Activated naive CD4-positive, alpha-beta T cell treated with anti-CD3 and anti-CD28 coated beads, Interleukin-2, amount 10 ng/mL, durations not matched to agents 7 days and 5 days (primary cell): ENCODE measurements at places on chromosomes 16 and 17.
A peak's percentile ranks its signal among the peaks of the same experiment; 100 is the strongest.

- peaks cover 38% of the 10 kb centered on the region for H3K36me3 ChIP-seq
- no peak overlapping the region for H3K27ac ChIP-seq
Measured at GRCh38 chr16:80972611-80973010, 34.1 kb downstream of the CMC2 start.

GRCh38 chr16:4801962-4802658, at the start of gene ROGDI:
Gene ROGDI, minus strand, starts transcription at chr16:4802633. Its CDS starts 62 bp downstream, at chr16:4802571.
- peak within 1 kb of the TSS; percentile 83 for H3K4me3 ChIP-seq
- H3K4me1 ChIP-seq, result peaks cover 27% of the 10 kb centered on the region
- H3K36me3 ChIP-seq, result peaks cover 17% of the 10 kb centered on the region
- H3K27ac ChIP-seq, result peak within 1 kb of the TSS; percentile 89
- peak; percentile 92 for DNase-seq

GRCh38 chr17:50146230-50146926, 4.1 kb downstream of the PPP1R9B start:
- peaks cover 66% of the 10 kb centered on the region for H3K4me1 ChIP-seq
- peak overlapping the region; percentile 94 for H3K4me3 ChIP-seq
- peak overlapping the region; percentile 85 for H3K27ac ChIP-seq
- no peak for DNase-seq

DNA sequence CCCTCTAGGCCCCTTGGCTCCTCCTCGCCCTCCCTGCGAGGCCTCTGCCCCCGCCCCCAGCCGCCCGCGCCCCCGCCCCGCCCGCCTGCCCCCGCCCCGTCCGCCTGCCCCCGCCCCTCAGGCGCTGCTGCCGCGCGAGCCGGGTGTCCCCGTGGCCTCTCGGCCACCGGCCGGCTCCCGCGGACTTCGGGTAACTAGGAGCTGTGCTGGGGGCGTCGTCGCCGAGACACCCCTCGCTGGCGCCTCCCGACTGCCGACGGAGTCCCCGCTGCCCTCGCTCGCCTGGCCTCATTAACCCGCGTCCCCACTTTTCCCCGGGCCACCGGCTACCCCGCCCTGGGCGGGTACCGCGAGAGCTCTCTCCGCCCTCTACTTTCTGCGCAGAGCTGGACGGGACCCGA, at the start of gene TLCD1:
TSS of gene TLCD1 (minus strand) at position 8 of the 401 bp plus-strand sequence. CDS start 136 bp downstream, outside the sequence.
- peak; percentile 86 for DNase-seq
- peak within 1 kb of the TSS; percentile 100 for H3K27ac ChIP-seq
- H3K27me3 ChIP-seq, result no peaks in the 10 kb centered on the region
- peaks cover 74% of the 10 kb centered on the region for H3K4me1 ChIP-seq
- H3K4me3 ChIP-seq, result peak within 1 kb of the TSS; percentile 94

GRCh38 chr17:80317706-80317980, 57.0 kb downstream of the RNF213 start:
- no peaks in the 10 kb centered on the region for H3K27me3 ChIP-seq
- no peak for DNase-seq
- H3K27ac ChIP-seq, result no peak overlapping the region
- peaks cover 63% of the 10 kb centered on the region for H3K36me3 ChIP-seq

DNA sequence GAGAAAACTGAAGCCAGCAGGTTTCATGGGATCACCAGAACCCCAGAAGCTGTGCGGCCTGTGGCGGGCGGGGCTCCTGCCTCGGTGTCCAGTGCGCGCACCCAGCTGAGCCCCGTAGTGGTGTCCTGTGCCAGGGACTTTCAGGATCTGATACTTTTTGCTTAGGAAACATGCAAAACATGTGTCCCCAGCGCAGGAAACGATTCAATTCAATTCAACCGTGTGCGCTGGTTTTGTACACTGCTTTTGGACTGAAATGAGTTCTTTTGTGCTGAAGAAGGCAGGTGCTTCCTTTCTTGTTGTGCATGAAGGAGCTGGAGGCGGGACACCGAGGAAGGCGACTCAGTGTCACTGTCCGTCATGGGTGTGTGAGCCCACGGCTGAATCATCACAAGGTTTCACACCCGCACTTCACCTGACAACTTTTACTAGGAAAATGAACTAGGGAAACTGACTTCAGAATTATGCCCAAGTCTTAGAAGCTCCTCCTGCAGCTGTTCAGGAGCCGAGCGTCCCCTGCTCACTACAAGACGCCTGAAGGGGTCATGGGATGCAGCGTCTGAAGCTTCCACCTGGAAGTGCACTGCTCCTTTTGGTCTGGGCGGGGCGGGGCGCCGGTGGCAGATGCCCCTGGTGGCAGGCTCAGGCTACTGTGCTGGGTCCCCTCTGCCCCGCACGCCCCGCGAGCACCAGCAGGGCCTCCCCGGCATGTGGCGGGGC, 31.4 kb upstream of the ZNF750 start:
- H3K27me3 ChIP-seq, result no peaks in the 10 kb centered on the region
- peaks cover 29% of the 10 kb centered on the region for H3K36me3 ChIP-seq
- peaks cover 27% of the 10 kb centered on the region for H3K4me1 ChIP-seq
- no peak overlapping the region for H3K4me3 ChIP-seq
- no peak overlapping the region for H3K27ac ChIP-seq

- peaks cover 41% of the 10 kb centered on the region for H3K4me1 ChIP-seq
- H3K36me3 ChIP-seq, result peaks cover 15% of the 10 kb centered on the region
- no peak overlapping the region for H3K4me3 ChIP-seq
- H3K27me3 ChIP-seq, result peaks cover 13% of the 10 kb centered on the region
- H3K27ac ChIP-seq, result no peak overlapping the region
Measured at GRCh38 chr17:35315283-35315682, 58.1 kb downstream of the SLFN11 start.

GRCh38 chr17:79126139-79126538, 51.5 kb downstream of the ENGASE start:
- no peak overlapping the region for H3K4me3 ChIP-seq
- no peaks in the 10 kb centered on the region for H3K4me1 ChIP-seq
- no peaks in the 10 kb centered on the region for H3K36me3 ChIP-seq
- H3K27ac ChIP-seq, result no peak overlapping the region
- DNase-seq, result no peak

- peaks cover 15% of the 10 kb centered on the region for H3K4me1 ChIP-seq
- H3K36me3 ChIP-seq, result no peaks in the 10 kb centered on the region
- H3K27me3 ChIP-seq, result peaks cover 88% of the 10 kb centered on the region
- no peak overlapping the region for H3K4me3 ChIP-seq
- DNase-seq, result peak; percentile 70
- no peak overlapping the region for H3K27ac ChIP-seq
Measured at GRCh38 chr17:38667099-38667786, 7.5 kb downstream of the EPOP start.

- no peaks in the 10 kb centered on the region for H3K36me3 ChIP-seq
- peaks cover 10% of the 10 kb centered on the region for H3K27me3 ChIP-seq
- no peaks in the 10 kb centered on the region for H3K4me1 ChIP-seq
- no peak for DNase-seq
Measured at GRCh38 chr16:54341892-54342776, 55.5 kb upstream of the IRX3 start.

- no peaks in the 10 kb centered on the region for H3K27me3 ChIP-seq
- no peaks in the 10 kb centered on the region for H3K4me1 ChIP-seq
- H3K36me3 ChIP-seq, result no peaks in the 10 kb centered on the region
- no peak for DNase-seq
- H3K27ac ChIP-seq, result no peak overlapping the region
Measured at GRCh38 chr16:64736857-64737256, 385.0 kb downstream of the CDH11 start.

DNA sequence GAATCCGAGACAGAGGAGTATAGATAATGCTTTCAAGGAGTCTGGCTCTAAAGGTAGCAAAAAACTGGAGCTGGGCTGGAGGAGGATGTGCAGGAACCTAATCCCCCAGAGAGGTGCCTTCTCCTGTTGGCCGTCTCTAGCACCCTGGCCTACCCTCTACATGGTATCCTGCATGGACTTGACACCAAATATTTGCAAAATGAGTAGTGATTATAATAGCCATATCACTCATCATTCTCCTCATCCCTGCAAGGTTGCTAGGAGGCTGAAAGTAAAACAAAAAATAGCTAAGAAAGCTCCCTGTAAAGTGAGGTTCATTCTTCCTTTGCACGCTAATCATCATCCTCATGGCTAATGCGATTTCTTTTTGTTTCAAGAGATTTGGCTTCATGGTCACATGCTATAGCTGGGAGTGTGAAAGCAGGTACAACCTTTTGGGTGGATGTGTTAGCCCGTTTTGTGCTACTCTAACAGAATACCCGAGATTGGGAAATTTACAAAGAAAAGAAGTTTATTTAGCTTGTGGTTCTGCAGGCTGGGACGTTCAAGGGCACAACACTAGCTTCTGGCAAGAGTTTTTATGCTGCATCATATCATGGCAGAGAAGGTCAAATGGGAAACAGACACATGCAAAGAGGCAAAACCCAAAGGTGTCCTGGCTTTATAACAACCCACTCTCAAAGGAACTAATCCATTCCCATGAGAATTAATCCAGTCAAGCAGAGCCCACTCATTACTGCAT, 27.1 kb upstream of the CIITA start:
- no peak overlapping the region for H3K4me3 ChIP-seq
- DNase-seq, result no peak
- peaks cover 17% of the 10 kb centered on the region for H3K4me1 ChIP-seq
- peaks cover 51% of the 10 kb centered on the region for H3K27me3 ChIP-seq
- no peaks in the 10 kb centered on the region for H3K36me3 ChIP-seq
- H3K27ac ChIP-seq, result no peak overlapping the region

GRCh38 chr17:74019271-74019670, 184.2 kb upstream of the RPL38 start:
- H3K36me3 ChIP-seq, result no peaks in the 10 kb centered on the region
- no peak for DNase-seq
- peaks cover 22% of the 10 kb centered on the region for H3K4me1 ChIP-seq
- no peak overlapping the region for H3K27ac ChIP-seq
- peaks cover 43% of the 10 kb centered on the region for H3K27me3 ChIP-seq
- H3K4me3 ChIP-seq, result no peak overlapping the region

DNA sequence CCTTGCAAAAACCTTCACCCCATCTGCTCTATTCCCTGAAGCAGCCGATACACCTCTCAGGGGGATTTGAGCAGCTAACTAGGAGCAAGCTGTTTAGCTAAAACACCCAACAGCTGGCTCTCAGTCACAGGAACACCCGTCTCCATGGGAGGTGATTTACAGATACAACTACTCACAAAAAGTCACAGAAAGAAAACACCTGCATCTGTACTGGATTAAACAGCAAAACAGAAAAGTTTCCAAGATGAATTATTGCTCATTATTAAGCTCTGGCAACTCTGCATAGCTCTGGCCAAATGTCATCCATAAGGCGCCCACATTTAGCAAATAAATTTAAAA, 22.3 kb downstream of the GJC1 start:
- DNase-seq, result no peak
- H3K4me1 ChIP-seq, result no peaks in the 10 kb centered on the region
- no peaks in the 10 kb centered on the region for H3K36me3 ChIP-seq
- no peak overlapping the region for H3K27ac ChIP-seq
- H3K4me3 ChIP-seq, result no peak overlapping the region

DNA sequence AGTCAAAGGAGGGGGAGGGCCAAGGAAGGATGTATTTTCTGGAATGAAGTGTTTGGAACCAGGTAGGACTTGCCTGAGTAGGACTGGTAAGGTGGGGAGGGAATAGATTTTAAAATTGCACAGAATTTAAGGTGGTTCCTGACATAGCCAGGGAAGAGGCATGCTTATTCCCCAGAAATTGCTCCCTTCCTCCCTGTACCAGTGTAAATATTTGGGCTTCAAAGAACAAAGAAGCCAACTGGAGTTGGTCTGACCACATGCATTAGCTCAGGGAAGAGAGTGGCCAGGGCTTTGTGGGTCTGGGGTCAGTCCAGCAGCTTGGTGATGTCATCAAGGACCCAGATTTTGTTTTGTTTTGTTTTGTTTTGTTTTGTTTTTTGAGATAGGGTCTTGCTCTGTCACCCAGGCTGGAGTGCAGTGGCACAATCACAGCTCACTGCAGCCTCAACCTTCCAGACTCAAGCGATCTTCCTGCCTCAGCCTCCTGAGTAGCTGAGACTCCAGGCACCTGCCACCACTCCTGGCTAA, 9.3 kb upstream of the MRTFB start:
- H3K27ac ChIP-seq, result no peak overlapping the region
- H3K4me1 ChIP-seq, result no peaks in the 10 kb centered on the region
- DNase-seq, result no peak
- no peak overlapping the region for H3K4me3 ChIP-seq
- no peaks in the 10 kb centered on the region for H3K36me3 ChIP-seq
- peaks cover 14% of the 10 kb centered on the region for H3K27me3 ChIP-seq

DNA sequence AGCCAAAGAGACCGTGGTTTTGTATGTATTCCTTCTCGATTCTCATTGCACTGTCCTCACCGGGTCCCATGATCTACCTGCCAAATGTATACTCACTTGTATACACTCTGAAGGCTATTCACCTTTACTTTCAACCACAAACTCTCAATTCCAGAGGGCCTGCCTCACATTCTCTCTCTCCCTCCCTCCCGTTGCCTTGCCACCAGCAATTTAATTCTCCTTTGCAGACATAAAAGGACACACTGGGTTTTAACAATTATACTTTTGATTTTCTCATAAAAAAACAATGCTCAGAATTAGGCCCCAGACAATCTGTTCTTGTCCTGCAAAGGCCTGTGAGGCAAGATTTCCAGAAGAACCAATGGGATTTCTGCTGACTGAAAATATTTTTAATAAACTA, 265.1 kb upstream of the PSMD7 start:
- no peak overlapping the region for H3K27ac ChIP-seq
- H3K27me3 ChIP-seq, result no peaks in the 10 kb centered on the region
- H3K4me3 ChIP-seq, result no peak overlapping the region
- H3K36me3 ChIP-seq, result no peaks in the 10 kb centered on the region
- DNase-seq, result no peak

DNA sequence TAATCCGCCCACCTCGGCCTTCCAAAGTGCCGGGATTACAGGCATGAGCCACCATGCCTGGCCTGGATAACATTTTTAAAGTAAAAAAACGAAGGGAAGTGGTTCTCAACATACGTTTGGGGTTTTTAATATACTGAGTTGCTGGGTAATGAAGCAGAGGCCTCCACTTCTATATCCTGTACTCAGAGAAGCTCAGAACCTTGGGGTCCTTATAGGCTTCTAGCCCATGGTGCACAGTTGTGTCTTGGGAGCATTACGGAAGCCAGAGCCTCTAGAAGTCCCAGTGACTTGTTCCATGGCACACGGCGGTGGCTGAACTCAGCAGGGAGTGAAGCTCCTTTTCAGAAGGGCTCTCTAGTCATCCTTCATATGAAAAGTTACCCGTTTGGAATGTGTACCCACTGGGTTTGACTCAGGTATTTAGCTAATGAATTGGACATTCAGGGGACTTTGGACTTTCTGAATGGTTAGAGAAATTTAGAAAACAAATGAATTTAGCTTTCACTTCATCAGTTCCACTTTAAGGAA, 67.0 kb downstream of the SEC14L1 start:
- H3K4me3 ChIP-seq, result no peak overlapping the region
- no peak overlapping the region for H3K27ac ChIP-seq
- no peaks in the 10 kb centered on the region for H3K4me1 ChIP-seq
- no peak for DNase-seq

GRCh38 chr17:80365001-80365965, 49.7 kb upstream of the ENDOV start:
- H3K27me3 ChIP-seq, result no peaks in the 10 kb centered on the region
- peaks cover 81% of the 10 kb centered on the region for H3K36me3 ChIP-seq
- no peak for DNase-seq
- H3K27ac ChIP-seq, result no peak overlapping the region
- no peak overlapping the region for H3K4me3 ChIP-seq
- H3K4me1 ChIP-seq, result no peaks in the 10 kb centered on the region

DNA sequence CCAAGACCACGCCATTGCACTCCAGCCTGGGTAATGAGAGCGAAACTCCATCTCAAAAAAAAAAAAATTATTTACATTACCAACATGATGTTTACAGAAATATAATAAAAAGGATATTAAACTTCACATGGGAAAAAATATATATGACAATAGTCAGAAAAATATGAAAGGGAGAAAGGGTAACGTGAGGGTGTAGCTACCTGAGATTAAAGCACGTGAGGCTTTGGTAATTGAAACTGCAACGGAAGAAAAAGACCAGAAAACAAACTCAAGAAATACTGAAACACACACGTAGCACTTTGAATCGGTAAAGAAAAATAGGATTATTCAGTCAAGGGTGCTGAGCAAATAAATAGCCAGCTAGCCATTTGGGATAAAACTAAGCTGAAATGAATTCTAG, 53.6 kb downstream of the CYTH1 start:
- peak overlapping the region; percentile 77 for H3K27ac ChIP-seq
- H3K4me3 ChIP-seq, result peak overlapping the region; percentile 34
- peaks cover 50% of the 10 kb centered on the region for H3K36me3 ChIP-seq
